ENCODE measurements at places on chromosomes 3 and 15.

DNA sequence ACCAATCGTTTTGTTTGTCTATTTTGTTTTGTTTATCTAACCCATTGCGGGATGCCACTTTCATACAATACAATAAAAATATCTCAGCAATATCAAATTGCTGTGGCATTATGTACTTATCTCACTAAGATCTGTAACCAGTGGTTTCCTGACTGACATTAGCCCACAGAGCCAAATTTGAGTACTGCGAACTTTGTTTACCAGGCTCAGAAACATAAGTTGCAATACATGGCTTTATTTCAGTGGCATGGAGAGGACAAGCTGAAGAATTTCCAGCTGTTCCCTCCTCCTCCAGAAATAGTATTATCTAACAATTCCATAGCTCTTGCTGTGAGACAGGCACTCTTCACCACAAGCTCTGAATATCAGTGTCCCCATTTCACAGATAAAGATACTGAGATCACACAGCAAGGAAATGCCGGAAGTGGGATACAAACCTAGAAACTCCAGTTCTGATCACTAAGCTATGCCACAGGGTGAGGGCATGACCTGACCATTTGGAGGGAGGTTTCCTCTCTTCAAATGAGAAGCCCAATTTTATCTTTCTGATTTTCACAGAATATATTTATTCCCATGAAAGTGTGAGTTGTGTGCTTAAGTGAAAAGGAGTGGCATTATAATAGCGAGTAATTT lies 469.9 kb upstream of the CBLB start:
- no peak for DNase-seq

DNA sequence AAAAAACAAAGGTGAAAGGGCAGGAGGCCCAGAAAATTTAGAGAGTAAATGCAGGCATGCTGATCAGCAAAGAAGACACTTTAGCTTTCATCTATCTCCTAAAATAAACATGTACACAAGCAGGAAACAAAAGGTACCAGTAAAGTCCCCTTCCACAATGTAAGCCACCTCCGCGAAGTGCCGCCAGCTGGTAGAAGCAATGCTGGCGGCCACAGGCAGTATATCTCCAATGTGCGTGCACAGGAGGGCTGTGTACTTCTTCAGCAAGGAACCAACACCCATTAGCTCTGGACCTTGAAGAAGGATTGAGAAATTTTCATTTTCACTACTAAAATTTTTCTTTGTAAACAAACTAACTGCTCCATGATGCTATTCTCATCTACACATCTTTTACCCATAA lies 75.4 kb downstream of the HERC2 start:
- no peak for DNase-seq

DNA sequence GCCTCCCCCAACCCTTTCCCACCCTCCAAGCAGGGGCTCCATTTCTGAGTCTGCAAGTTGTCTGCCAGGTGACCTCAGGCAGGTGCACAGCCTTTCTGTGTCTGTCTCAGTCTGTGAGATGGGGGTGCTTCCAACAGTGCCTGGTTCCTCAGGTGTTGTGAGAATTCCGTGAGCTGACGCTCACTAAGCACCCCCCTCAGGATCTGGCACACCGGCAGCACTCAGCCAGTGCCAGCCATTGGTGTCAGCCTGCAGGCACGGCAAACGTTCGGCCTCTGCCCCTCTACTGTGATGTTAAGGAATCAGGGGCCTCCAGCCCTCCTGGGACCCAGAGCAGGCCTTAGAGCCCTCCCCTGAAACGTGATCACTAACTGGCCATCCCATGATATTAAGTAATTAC lies 2.4 kb downstream of the KLF15 start:
- no peak for DNase-seq

DNA sequence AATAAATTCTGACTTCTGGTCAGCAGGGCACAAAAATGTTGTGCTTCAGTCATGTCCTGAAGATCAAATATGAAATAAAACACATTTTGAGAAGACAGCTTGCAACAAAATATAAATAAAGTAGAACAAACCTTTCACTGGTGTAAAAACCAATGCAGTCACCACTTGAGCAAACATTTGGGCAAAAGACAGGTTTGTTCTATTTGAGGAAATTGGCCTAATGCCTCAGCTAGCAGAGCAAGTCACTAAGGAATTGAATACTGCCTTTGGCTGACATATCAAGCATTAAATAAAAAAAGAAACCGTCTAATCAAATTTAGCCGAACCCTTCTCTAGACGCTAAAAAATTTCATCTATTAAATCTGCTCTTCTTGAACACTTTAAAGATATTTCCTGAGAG lies 475.4 kb upstream of the CNTN3 start:
- DNase-seq = no peak

DNA sequence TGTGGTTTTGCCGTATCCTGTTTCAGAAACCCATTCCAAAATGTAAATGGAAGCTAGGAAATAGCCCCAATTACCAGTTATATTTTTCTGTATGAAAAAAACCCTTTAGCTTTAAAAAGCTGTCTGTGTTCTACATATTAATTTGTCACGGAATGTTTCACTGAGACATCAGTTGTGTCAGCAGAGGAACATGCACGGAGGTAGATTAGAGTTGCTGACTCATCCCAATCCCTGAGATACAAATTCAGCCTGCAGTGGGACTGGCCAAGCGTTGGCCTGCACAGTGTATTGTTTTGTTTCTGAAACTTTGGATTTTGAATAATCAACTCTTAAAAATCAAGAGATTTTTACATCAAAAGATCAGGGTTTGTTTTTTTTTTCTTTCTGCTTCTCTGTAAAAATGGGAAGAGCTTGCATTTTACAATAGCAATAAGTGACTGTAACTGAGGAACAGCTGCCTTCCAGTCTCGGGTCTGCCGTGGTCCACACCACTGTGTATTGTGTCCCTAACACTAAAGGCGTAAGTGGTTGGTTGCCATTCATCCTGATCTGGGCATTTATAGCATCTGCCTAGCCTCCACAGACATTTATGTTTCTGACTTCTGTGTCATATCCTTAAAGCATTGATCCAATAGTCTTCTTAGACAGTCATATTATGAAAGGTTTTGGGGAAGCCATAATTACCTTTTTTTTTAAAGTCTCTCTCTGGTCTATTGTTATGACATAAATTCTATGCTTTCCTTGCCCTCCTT lies 218.1 kb downstream of the ADAMTSL3 start:
- no peak for DNase-seq

GRCh38 chr3:47685037-47685436 lies 96.7 kb downstream of the SMARCC1 start:
- no peak for DNase-seq

DNA sequence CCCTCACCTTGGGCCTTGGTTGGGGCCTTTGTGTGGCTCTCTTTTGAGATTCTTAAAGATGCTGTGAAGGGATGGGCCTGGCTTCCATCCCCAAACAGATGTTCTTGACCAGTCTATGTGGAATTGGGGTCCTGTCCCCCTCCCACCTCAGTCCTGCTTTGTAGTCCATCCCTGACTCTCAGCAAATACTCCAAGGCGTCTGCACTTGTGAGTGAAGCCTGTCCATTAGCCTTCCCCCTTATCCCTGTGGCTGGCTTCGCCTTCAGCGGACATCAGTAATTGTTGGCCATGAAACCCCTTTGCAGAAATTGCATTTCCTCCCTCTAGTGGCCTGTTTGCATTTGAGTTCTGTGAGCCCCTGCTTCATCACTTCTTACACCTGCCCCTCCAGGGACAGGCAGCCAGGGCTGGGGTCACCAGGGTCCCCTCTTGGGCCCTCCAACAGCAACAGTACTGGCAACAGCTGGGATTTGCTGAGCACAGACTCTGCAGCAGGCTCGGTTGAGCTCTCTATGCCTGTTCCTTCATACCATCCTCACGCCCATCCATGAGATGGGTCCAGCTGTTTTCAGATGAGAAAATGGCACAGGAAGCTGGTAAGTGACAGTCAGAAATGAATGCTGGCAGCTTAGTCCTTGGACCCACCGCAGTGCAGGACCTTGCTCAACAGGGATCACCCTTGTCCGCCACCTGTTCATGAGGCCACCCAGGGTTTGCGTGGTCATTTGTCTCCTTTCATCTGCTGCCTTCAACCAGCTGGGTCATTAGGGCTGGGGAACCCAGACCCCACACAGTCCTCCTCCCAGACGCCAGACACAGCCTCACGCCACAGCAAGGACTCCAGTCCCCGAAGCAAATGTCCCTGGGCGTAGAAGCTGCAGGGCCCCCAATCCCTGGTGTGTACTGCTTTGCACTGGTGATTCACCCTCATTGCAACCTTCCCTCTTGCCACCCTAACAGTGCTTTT lies 8.9 kb upstream of the LRRK1 start:
- DNase-seq = no peak

DNA sequence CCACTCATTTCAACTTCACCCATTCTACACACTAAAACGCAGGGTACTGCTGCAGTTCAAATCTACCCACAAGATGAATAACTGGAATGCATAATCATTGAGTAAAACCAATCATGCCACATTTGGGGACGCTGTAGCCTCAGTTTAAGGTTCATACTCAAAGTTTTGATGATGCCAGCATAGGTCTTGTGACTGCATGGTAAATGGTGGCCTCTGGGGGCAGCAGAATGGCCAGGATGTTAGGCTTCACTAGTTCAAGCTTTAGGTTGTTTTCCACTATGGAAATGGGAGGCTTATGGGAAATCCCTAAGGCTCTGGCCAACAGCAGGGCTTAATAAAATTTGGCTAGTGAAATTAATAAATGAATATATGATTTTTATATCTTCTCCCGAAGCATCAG lies 104.3 kb upstream of the TSC22D2 start:
- DNase-seq = no peak

DNA sequence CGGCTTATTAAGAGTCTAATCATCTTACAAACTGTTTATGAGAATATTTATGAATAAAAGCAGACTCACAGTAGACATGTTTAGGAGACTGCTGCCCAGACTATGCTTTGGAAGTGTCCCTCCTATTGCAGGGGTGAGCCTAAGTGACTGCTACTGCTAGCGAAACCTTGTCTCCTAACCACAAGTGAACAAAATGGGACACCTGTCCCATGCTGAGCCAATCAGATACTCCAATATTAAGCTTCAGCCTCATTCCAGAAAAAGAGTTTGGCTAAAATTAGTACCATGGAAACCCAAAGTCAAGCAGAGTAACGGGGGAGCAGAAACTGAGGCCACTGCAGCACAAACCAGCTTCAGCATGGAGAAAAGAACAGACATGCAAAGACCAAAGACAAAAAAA lies 4.6 kb downstream of the DENND6A start:
- DNase-seq = no peak

- no peak for DNase-seq
These were observed 76.9 kb downstream of the RHCG start for GRCh38 chr15:89419370-89419984.

- no peak for DNase-seq
These were observed 146.0 kb upstream of the TNIK start for GRCh38 chr3:171606151-171606751.

- DNase-seq = no peak
These were observed 186.5 kb upstream of the LINGO1 start for GRCh38 chr15:77819048-77819850.

DNA sequence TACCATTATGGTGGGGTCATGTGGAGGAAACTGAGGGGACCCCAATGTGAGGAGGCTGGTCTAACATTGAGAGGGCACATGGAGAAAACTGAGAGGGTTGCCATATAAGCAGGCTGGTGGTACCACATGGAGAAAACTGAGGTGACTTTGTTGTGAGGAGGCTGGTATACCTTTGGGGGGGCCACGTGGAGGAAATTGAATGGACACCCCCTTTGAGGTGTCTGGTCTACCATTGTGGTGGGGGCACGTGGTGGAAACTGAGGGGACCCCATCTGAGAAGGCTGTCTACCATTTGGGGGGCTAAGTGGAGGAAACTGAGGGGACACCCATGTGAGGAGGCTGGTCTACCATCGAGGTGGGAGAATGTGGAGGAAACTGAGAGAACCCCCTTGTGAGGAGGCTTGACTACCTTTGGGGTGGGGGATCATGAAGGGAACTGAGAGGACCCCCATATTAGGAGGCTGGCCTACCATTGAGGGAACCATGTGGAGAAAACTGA lies 163.8 kb downstream of the FBLN2 start:
- no peak for DNase-seq

- no peak for DNase-seq
These were observed 49.8 kb downstream of the LDHAL6B start for GRCh38 chr15:59256482-59256881.

GRCh38 chr15:68106656-68107055 lies 52.5 kb downstream of the PIAS1 start:
- DNase-seq = no peak

DNA sequence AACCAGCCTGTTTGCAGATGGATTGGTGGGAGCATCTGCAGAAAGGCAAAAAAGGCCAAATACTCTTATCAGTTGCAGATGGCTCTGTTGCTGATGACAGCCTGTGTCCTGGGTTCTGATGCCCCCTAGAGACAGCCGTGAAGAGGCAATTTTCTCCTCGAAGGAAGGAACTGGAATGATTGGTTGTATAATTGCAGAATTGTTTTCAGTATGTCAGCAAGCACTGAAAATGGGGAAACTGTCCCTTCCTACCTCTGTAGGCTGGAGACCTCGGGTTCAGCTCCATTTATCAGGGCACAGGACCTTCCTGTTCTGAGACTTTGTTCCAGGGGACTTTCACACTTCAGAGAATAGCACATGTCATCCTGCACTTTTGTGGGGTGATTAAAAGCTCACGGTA lies 103.0 kb downstream of the PGPEP1L start:
- peak; percentile 15 for DNase-seq

GRCh38 chr3:60913474-60913873 lies 337.8 kb downstream of the FHIT start:
- no peak for DNase-seq
